ENCODE measurements at places on chromosomes 1 and 21. TPM values are rescaled to one million over a fixed set of nuclear protein-coding genes. Genes with fewer than 3 reads are reported as not detected.

ZNF436 gene
- 1.7 TPM for polyA plus RNA-seq

NIPAL3 gene
- polyA plus RNA-seq = 74.5 TPM

BEST4 gene
- 0.20 TPM for polyA plus RNA-seq

PRMT6 gene
- 14.1 TPM for polyA plus RNA-seq

ASAP3 gene
- polyA plus RNA-seq = 0.73 TPM

OR2T33 gene
- polyA plus RNA-seq = not detected

PCP4 gene
- polyA plus RNA-seq = not detected

TNN gene
- not detected for polyA plus RNA-seq

SH2D1B gene
- 0.23 TPM for polyA plus RNA-seq

DPM3 gene
- 101 TPM for polyA plus RNA-seq

KCNK1 gene
- polyA plus RNA-seq = not detected

FAM177B gene
- polyA plus RNA-seq = 0.30 TPM

PDE9A gene
- polyA plus RNA-seq = 3.7 TPM

SCAMP3 gene
- 132 TPM for polyA plus RNA-seq

DISP3 gene
- 0.42 TPM for polyA plus RNA-seq

MAP1LC3C gene
- not detected for polyA plus RNA-seq

SPRR2F gene
- polyA plus RNA-seq = not detected

S100A2 gene
- polyA plus RNA-seq = 1.0 TPM

MSH4 gene
- not detected for polyA plus RNA-seq

HTR6 gene
- not detected for polyA plus RNA-seq

FUCA1 gene
- 15.8 TPM for polyA plus RNA-seq

TMPRSS2 gene
- not detected for polyA plus RNA-seq

DNAJC28 gene
- 0.98 TPM for polyA plus RNA-seq

RNU1-2 gene
- polyA plus RNA-seq = not detected

NUP210L gene
- polyA plus RNA-seq = not detected

TRIM46 gene
- polyA plus RNA-seq = 1.6 TPM

MMEL1 gene
- polyA plus RNA-seq = 5.5 TPM

CENPF gene
- polyA plus RNA-seq = 0.92 TPM

CRP gene
- not detected for polyA plus RNA-seq

CD1B gene
- polyA plus RNA-seq = not detected

RIPPLY3 gene
- not detected for polyA plus RNA-seq

TMEM200B gene
- polyA plus RNA-seq = not detected

RNF11 gene
- 37.6 TPM for polyA plus RNA-seq

PTGFR gene
- polyA plus RNA-seq = not detected

THEM4 gene
- polyA plus RNA-seq = 122 TPM

USH2A gene
- not detected for polyA plus RNA-seq

REG4 gene
- not detected for polyA plus RNA-seq
